ENCODE measurements at places on chromosomes 3 and 15. TPM values are rescaled to one million over a fixed set of nuclear protein-coding genes. Genes with fewer than 3 reads are reported as not detected.

- DNase-seq: no peak
Observed at GRCh38 chr3:137612291-137612690, 151.8 kb upstream of the SOX14 start.

- DNase-seq: no peak
Observed at GRCh38 chr3:101228441-101228840, 91.9 kb downstream of the IMPG2 start.

GRCh38 chr3:149324332-149324731, 9.1 kb downstream of the TM4SF18 start:
- no peak for DNase-seq

DNA sequence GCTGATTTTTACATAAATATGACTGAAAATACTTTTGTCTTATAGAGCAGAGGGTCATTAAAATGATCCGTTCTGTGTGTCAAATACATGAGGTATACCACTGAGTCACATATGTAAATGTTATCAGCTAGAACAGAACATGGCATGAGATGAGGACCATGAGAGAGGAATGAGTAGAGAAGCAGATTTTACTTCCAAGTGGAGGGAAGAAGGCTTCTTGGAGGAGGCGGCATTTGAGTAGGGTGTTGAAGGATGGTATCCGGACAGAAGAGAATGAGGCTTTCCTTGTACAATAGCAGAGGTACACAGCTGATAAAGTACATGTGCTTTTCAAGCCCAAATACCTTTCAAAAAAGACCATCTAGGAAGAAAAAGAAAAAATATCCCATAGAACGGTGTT, 4.8 kb downstream of the LIPC start:
- no peak for DNase-seq

- no peak for DNase-seq
Observed at GRCh38 chr15:46502667-46503066, 867.8 kb downstream of the SQOR start.

DNA sequence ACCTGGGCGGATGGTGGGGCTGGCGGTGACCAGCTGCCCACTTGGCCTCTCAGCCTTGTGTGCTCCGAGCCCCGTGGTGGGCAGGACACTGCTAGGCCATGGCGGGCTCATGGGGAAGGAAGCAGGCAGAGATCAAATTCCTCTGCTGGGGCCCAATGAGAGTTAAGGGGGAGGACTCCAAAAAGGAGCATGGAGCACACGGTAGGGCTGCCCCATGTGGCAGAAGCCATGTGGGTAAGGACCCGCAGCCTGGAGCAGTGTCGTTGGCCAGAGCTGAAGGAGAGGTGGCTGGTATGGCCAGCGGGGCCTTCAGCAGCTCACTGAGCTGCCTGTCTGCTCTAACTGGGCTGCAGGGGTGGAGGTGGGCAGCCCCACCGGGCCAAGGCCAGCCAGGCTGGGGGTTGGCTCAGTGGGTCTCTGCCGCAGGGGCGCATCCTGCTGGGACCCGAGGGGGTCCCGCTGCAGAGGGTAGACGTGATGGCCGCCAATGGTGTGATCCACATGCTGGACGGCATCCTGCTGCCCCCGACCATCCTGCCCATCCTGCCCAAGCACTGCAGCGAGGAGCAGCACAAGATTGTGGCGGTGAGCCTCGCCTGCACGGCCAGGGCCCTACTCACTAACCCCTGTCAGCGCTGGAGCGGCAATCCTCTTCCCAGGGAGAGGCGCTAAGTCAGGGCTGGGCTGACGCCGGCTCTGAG, 11.3 kb downstream of the STAB1 start:
- DNase-seq: no peak

GRCh38 chr15:93159930-93160329, 70.9 kb upstream of the RGMA start:
- DNase-seq: no peak

DNA sequence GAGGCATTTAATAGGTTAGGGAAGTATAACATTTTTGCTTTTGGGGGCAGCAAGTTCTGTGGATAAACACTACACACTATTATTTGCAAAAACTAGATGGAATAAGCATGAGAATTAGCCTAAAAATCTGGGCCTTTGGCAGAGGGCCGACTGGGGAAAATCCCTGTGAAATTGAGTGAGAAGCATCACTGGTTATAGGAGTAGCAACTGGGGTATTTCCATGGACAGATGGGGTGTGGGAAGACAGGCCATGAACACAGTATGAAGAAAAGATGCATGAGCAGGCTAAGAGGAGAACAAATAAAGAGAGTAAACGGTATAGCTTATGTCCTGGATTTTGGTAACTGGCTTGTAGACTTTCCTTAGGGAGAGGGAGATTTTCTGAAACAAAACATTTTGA, 32.9 kb upstream of the CSPG5 start:
- no peak for DNase-seq

- DNase-seq: no peak
Observed at GRCh38 chr3:51478630-51479029, 21.2 kb downstream of the DCAF1 start.

GRCh38 chr3:105806359-105806758, 62.5 kb downstream of the CBLB start:
- DNase-seq: no peak

- no peak for DNase-seq
Observed at GRCh38 chr15:60458721-60459120, 20.2 kb downstream of the ICE2 start.

GRCh38 chr3:156628836-156629618, 45.4 kb upstream of the TIPARP start:
- no peak for DNase-seq

DNA sequence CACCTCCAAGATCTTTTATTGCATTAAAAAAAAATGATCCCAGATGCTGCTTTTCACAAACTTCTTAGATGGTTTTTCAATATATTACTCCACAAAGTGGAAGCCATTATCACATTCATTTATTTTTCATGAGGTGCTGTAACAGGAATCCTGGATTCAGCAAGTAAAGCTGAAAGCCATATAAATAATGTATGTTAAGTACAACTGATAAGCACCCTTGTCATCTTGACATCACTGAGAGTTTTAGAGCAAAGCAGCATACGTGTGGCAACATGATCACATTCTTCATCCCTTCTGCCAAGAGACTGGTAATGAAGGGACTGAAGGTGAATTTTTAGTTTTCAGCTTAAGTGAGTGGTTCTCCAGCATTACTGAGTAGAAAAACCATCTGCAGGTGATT, 44.9 kb upstream of the LRRFIP2 start:
- DNase-seq: no peak

GRCh38 chr3:139574026-139574947, 34.7 kb upstream of the RBP1 start:
- DNase-seq: no peak

GRCh38 chr3:112001526-112001925, 2.8 kb downstream of the TAGLN3 start:
- DNase-seq: no peak

DNA sequence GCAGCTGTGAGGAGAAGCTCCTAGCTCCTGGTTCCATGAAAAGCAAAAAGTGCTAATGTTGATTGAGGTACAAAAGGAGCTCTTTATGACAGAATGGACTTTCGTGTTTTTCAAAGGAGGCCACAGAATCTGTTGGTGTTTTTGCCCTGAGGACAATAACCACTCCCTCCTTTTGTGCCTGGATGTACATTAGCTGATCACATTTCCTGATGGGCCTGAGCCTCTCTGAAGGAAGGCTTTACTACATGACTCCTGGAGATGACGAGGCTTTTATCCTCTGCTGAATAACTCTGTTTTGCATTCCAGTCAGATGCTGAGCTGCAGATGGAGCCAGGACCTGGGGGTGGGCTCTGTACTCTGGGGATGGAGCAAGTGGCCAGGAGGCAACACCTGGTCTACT, 301.9 kb downstream of the CACNA2D3 start:
- no peak for DNase-seq

DNA sequence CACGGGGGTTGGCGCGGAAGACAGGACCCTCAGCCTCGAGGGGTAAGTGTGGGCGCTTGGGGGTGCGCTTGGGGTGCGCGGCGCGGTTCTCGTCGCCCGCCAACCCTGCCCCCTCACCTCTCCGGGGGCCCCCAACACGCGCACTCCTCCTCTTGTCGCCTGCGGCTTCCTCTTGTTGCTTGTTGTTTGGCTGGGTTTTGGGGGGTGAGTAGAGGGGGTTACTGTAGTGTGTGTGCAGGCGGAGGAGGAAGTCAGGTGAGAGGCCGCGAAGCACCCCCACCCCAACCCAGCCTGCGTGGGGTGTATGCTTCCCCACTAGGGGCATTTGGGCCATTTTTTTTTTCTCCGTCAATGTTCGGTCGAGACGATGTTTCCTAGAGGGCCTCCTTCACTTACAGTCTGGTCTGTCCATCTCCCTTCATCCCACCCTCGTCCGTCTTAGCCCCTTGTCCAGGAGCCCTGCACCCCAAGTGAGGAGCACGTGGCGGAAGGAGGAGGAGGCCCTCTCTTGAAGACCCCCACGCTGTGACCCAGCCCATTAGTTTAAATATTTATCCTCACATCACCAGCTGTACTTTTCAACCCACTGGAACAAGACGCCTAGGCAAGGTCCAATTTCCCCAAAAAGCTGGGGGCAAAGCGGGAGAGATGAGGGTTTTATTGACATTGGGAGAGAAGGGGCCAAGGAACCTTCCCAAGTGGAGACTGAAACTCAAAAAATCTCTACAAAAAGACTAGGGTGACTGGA, 20.4 kb upstream of the SATB1 start:
- DNase-seq: peak; percentile 45

DNA sequence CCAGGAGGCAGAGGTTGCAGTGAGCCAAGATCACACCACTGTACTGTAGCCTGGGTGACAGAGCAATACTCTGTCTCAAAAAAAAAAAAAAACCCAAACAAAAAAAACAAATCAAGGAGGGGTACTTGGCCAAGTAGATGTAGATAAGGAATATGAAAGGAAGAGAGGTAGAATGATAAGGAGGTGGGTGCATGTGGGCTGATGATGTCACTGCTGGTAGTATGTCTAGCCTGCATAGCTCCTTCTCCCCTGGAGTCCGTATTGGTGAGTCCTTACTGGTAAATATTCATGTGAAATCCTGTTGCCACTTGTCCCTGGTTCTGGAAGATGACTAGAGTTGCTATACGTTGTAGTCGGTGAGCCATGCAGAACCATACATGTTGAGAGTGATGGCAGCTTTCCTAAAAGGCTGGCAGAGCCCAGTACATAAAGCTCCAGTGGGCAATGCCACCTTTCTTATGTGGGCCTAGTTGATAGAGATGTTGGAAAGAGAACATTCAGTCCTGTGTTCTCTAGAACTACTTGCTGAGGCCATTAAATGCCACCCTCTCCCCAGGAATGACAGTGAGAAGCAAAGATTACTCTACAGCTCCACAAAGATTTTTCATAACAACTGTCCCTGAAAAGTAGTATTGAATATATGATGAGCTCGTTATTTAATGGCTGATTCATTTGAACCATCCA, 11.0 kb downstream of the KAT2B start:
- no peak for DNase-seq

DNA sequence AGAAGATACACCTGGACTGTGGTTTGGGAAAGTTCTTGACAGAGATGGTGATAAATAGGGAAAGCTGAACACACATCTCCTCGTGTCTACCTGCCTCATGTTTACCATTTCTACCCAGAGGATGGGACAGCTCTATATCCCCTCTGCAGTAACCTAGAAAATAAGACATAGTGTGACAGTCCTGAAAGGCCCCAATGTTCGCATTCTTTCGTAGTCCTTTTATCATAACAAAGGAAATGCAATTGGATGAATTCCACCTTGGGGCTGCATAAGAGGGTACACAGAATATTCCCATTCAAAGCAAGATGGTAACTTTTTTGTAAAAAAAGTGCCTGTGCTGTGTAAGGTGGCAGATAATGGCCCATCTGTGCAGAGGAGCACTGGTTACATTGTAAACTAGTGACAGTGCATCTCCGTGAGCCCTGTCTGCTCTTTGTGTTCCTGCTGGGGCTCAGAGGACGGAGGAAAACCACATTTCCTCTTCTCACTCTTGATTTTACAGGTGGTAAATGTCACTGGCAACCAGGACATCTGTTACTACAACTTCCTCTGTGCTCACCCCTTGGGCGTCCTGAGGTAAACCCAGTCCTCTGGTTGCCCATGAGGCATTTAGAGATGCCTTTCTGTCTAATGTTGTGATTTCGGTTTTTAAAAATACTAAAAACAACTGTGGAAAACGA, 74.3 kb downstream of the SIDT1 start:
- DNase-seq: no peak

DNA sequence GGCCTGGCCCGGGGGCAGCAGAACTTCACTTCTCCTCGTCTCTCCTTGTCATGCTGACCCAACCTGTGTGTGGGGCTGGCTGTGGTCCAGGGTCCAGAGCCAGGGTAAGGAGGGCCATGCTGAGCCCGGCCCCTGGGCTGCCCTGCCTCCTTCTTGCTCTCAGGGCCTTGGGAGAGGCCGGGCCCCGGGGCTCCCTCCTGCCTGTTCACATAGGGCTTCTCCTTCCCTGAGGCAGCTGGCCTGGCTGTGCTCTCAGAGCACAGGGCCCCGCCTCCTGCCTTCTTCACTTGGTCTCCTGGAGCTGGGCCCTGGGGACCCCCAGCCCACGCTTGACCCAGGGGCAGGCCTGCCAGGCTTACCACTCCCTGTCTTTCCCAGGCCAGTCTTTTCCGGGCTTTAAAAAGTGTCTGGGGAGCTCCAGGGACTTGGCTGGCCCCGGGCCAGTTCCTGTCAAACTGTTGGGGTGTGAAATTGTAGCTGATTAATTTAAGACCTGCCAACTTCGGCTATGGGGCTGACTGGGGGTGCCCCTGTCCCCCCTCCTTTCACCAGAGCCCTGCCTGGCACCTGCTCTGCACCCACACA, 11.8 kb downstream of the PLXNA1 start:
- no peak for DNase-seq

CEMIP gene
- polyA plus RNA-seq: 2.5 TPM

GPR149 gene
- polyA plus RNA-seq: not detected

LINGO1 gene
- polyA plus RNA-seq: 25.0 TPM

DGKG gene
- 4.8 TPM for polyA plus RNA-seq

ARPIN gene
- polyA plus RNA-seq: 31.3 TPM

ADCY5 gene
- 10.6 TPM for polyA plus RNA-seq

CCDC14 gene
- 72.5 TPM for polyA plus RNA-seq

KCNAB1 gene
- 2.5 TPM for polyA plus RNA-seq

THBS1 gene
- 34.0 TPM for polyA plus RNA-seq

COL6A5 gene
- polyA plus RNA-seq: 2.2 TPM

BSN gene
- polyA plus RNA-seq: 1.3 TPM
